Left lung (tissue), 14 donors: ENCODE measurements at places on chromosomes 11 and 22. TPM values are rescaled to one million over a fixed set of nuclear protein-coding genes. Genes with fewer than 3 reads are reported as not detected.
A peak's percentile ranks its signal among the peaks of the same experiment; 100 is the strongest.

- no peaks in the 10 kb centered on the region for H3K4me1 ChIP-seq
- no peaks in the 10 kb centered on the region for H3K27me3 ChIP-seq
- H3K4me3 ChIP-seq: no peak overlapping the region
- DNase-seq: no peak
- H3K27ac ChIP-seq: no peak overlapping the region
Measured at GRCh38 chr11:61035526-61035835, 64.0 kb downstream of the CD6 start.

DNA sequence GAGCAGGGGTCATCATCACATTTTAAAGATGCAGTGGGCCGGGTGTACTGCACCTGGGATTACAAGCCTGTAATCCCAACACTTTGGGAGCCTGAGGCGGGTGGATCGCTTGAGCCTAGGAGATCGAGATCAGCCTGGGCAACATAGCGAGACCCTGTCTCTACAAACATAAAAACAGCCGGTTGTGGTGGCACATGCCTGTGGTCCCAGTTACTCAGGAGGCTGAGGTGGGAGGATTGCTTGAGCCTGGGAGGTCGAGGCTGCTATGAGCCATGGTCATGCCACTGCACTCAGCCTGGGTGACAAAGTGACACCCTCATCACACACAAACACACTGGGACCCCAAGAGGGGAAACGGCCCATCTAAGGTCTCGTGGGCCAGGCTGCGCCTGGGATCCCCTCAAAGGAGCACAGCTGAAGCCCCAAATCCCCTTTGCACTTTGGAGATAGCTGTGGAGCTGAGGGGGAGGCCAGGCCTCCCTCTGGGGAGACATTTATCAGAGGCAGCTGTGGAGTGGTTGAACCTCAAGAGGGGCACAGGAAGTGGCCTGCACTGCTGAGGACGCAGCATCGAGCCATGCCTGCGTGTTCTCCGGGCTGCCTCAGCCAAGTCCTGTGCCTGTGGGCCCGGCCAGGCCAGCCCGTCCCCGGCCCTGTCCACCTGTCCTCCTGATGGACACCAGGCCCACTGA lies 27.5 kb downstream of the OSBPL5 start:
- H3K27me3 ChIP-seq: no peaks in the 10 kb centered on the region
- no peak for DNase-seq
- H3K36me3 ChIP-seq: no peaks in the 10 kb centered on the region
- H3K4me3 ChIP-seq: no peak overlapping the region
- H3K27ac ChIP-seq: no peak overlapping the region
- peaks cover 52% of the 10 kb centered on the region for H3K4me1 ChIP-seq

DNA sequence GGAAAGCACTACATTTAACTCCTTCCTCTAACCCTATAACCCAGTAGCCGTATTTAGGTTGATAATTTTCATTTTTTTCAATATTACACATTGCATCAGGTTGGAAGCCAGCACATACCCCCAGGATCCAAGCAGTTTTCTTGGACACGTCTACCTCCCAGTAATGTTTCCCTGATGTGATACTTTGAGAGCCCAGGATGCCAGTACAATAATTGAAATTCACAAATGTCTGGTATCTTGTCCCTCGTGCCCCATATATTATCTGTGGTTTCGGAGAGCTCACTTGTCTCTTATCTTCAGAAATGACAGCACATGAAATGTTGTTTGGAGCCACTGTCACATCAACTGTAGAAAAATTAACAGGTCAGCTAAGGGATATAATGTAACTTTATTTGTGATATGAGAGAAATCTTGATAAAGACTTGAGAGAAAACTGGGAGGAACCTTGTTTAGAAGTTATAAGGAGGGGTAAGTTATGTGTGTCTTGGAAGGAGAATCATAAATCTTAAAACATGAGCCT lies 19.8 kb downstream of the TRIM5 start:
- H3K4me3 ChIP-seq: no peak overlapping the region
- no peak for DNase-seq
- H3K27ac ChIP-seq: no peak overlapping the region
- no peaks in the 10 kb centered on the region for H3K4me1 ChIP-seq
- no peaks in the 10 kb centered on the region for H3K36me3 ChIP-seq

- no peak for DNase-seq
- H3K27me3 ChIP-seq: no peaks in the 10 kb centered on the region
- H3K36me3 ChIP-seq: no peaks in the 10 kb centered on the region
- no peak overlapping the region for H3K27ac ChIP-seq
- H3K4me1 ChIP-seq: no peaks in the 10 kb centered on the region
- H3K4me3 ChIP-seq: no peak overlapping the region
Measured at GRCh38 chr11:113862435-113862834, 12.9 kb downstream of the USP28 start.

DNA sequence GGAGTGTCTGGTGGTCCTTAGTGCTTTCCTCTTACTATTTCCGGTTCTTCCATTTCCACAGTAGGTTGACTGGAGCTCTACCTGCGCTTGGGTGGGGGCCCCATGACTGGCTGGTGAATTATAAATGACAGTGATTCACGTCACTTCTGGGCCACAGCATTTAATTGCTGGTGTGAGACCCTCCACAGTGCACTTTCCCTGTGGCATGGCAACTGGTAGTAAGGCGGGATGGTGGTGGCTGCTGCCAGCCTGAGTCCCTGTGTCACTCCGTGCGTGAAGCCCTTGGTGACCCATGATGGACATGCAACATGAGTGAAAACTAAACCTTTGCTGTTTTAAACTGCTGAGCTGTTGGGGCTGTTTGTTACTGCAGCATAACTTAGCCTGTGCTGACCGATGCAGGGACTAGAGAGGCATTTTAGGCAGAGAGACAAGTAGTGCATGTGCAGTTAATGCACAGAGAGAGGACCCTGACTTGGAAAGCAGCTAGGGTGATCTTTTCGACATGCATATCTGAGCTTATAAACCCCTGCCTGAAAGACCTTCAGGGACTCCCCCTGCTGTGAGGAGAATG lies 3.1 kb downstream of the PRDM11 start:
- no peak for DNase-seq
- H3K4me1 ChIP-seq: peaks cover 9% of the 10 kb centered on the region
- no peak overlapping the region for H3K4me3 ChIP-seq
- peaks cover 13% of the 10 kb centered on the region for H3K27me3 ChIP-seq

- peaks cover 70% of the 10 kb centered on the region for H3K4me1 ChIP-seq
- no peak for DNase-seq
- no peaks in the 10 kb centered on the region for H3K27me3 ChIP-seq
- peak overlapping the region; percentile 61 for H3K27ac ChIP-seq
Measured at GRCh38 chr11:130095326-130095725, 25.6 kb downstream of the APLP2 start.

DNA sequence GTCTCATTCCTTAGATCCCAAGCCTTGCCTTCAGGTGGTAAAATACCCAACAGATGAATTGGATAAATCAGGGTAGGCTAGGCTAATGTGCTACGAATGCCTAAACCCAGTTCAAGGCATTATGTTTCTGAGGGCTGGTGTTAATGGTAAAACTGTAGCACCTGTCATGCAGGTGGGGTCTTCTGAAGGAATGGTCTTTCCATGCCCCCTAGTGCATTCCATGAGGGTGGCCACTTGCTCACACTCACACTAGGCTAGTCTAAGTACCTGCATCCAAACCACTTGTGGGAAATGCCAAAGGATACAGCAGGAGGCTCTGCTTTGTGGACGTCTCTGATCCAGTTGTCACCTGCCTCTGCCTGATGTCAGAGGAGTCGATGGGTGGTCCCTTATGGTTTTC lies 24.2 kb upstream of the UCP3 start:
- no peaks in the 10 kb centered on the region for H3K4me1 ChIP-seq
- no peak for DNase-seq

OR8A1 gene
- not detected for polyA plus RNA-seq

PRSS23 gene
- polyA plus RNA-seq: 66.7 TPM

TRIM48 gene
- not detected for polyA plus RNA-seq

VPREB1 gene
- not detected for polyA plus RNA-seq

MUC6 gene
- polyA plus RNA-seq: 0.74 TPM

SNX19 gene
- polyA plus RNA-seq: 40.5 TPM
